Vagina (tissue), 2 donors: ENCODE measurements at places on chromosomes 6 and 20.

- DNase-seq: no peak
These were observed 62.2 kb upstream of the FABP7 start for GRCh38 chr6:122717350-122717749.

GRCh38 chr6:2988094-2988425 lies 11.6 kb upstream of the NQO2 start:
- DNase-seq: no peak

DNA sequence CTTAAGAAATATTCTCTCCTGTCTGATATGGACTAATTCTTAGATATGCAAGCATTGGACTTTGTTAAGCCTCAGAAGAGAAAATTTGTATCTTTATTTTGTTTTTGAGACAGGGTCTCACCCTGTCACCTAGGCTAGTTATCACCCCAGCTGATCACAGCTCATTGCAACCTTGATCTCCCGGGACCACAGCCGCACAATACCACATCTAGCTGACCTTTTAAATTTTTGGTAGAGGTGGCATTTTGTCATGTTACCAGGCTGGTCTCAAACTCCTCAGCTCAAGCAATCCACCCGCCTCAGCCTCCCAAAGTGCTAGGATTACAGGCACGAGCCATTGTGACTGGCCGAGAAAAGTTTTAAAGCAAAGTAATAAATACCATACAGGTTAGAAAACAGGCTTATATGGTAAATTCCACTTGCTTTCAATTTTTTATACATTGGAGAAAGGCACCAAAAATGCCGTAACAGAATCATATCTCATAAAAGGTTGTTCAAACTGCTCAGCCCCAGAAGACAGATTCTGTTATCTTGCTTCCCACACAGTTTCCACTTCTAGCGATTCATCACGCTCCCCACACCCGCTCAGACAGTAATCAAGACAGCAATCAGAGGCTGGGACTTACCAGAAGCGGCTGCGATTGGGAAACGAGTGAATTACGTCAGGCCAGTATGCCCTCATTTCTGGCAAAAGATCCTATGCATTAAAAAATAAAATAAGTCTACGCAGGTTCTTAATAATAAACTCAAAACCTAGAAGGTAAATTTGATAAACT lies 13.8 kb downstream of the RNASET2 start:
- DNase-seq: no peak

DNA sequence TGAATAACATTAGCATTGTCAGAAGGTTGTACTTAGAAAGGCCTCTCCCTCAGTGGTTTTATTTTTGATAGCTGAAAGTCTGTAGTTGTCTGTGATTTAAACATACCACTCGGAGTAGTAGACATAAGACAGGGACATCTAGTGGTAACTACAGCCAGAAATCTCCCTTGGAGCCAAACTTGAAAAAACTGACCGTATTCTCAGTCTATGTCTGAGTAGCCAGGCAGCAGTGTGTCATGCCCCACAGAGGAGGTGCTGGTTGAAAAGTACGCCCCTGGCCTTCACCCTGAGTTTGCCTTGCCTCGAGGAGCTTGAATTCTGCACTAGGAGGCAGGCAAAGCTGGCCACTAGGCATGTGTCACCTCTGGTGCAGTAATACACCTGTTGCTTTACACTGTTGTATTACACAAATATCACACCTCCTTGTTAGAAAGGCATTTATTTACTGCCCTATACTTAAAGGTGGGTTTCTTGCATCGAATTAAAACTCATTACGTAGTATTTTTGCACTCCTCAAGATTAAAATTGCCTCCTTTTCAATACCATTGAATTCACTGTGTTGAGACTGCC lies 20.8 kb downstream of the ZBTB2 start:
- DNase-seq: no peak

DNA sequence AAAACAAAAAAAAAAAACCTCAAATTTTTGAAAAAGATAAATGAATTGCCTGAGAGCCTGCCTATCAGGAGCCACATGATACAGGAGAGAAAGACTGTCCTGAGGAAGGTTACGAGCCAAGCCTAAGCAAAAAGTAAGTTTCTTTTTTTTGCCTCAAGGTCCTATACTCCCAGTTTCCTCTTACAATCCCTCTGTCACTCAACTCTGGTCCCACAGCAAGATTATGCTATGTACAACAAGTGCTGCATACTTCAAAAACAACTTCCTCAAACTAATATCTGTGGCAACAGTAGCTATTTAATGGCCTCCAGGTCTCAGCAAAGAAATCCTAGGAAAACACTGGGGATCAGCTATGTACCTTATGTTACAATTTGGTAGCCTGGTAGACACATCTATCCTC lies 46.8 kb downstream of the PLN start:
- DNase-seq: no peak

- DNase-seq: no peak
These were observed 42.7 kb upstream of the SMIM28 start for GRCh38 chr6:138334963-138335362.

- no peak for DNase-seq
These were observed 43.0 kb upstream of the CCR6 start for GRCh38 chr6:167079853-167080297.

DNA sequence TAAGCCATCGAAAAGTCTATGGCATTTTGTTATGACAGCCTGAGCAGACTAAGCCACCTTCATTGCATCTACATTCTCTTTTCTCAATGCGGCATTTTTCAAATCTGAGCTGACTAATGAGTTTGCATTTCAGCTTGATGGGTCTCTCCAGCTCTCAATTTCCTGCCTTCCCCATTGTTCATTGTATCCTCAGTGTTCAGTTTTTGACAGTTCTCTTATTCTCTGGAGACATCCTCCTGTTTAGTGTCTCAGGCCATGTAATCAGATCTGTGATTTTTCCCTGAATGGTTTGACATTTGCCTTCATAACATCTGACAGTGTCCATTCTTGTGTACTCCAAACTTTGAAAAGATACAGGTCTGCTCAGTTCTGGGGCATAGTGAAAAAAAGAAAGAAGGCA lies 27.9 kb upstream of the MCM3 start:
- no peak for DNase-seq

GRCh38 chr20:38269040-38269439 lies 8.5 kb upstream of the KIAA1755 start:
- DNase-seq: no peak

DNA sequence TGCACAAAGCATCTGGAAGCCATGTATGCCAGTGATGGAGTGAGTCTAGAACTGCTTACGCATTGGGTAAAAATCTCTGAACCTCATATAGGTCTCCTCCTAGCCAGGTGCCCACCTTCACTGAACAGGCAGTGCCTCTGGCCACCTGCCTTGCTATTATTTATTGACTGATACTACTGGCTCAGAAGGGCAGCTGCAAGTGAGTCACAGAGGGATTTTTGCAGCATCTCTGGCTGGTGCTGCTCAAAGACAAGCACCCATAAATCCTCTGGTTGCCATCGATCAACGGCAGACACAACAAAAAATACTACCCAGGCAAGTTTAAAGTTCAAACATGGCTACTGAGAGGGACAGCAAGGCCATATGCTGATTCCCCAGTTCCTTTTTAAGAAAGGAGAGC lies 279.4 kb downstream of the UBE3D start:
- DNase-seq: no peak

- no peak for DNase-seq
These were observed 267.9 kb upstream of the SASH1 start for GRCh38 chr6:148074738-148075137.

GRCh38 chr6:158900663-158901312 lies 81.6 kb upstream of the EZR start:
- DNase-seq: no peak

GRCh38 chr6:11043378-11043960 lies 636 bp downstream of the ELOVL2 start:
- no peak for DNase-seq

DNA sequence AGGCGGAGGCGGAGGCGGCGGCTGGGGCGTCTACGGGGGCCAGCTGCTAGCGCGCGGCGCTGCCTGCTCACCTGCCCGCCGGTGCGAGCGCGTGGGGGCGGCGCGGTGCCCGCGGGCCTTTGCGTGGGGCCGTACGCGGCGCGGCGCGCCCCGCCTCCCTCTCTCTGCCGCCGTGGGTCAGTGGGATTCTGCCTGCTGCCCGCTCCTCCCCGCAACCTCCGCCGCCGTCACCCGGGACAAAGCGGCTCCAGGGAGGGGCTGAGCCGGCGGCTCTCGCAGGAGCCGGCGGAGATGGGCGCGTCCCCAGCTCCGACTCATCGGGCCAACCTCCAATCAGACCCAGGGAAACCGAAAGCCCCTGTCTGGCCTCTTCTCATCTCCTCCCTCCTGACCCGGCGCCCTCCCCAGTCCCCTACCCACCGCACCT lies at the start of gene RCAN2:
TSS of gene RCAN2 (minus strand) at position 249 of the 427 bp plus-strand sequence.
- DNase-seq: no peak

DNA sequence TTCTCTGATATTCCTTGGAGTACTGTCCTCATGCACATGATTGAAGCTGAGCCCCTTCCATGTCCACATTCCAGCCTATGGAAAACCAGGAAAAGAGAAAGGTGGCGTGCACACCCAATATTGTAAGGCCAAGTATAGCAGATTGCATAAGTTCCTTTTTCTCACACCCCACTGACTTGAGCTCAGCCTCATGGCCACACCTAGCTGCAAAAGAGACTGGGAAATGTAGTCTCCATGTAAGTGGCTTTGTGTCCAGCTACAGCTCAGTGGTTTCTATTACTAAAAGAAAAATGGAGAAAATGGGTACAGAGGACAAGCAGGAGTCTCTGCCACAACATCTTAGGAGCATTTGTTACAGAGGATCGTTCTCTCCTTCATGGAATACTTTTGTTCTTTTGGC lies 10.8 kb upstream of the UST start:
- no peak for DNase-seq

DNA sequence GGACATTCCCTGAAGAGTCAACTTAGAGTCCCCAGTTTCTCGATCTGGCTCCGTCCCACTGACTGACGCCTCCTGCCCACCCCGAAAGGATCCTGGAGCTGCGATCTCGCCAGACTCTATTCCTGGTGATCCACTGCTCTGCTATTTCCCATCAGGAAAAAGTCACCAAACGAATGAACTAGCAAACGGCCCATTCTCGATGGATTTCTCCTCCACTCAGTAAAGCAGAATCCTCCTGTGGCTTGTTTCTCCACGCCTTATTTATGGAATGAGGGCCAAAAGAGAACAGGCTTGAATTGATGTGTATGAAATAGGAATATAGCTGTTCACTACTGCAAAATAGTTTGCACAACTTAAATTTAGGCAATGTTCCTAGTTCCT lies 5.4 kb downstream of the NKX2-4 start:
- no peak for DNase-seq
